CD4-positive, CD25-positive, alpha-beta regulatory T cell (primary cell): ENCODE measurements at places on chromosomes 3 and 15. TPM values are rescaled to one million over a fixed set of nuclear protein-coding genes. Genes with fewer than 3 reads are reported as not detected.
A peak's percentile ranks its signal among the peaks of the same experiment; 100 is the strongest.

The RASA2 gene
- total RNA-seq = 93.5 TPM

The DGKG gene
- total RNA-seq = 0.81 TPM

The AGTR1 gene
- total RNA-seq = not detected

The MESD gene
- total RNA-seq = 18.4 TPM

DNA sequence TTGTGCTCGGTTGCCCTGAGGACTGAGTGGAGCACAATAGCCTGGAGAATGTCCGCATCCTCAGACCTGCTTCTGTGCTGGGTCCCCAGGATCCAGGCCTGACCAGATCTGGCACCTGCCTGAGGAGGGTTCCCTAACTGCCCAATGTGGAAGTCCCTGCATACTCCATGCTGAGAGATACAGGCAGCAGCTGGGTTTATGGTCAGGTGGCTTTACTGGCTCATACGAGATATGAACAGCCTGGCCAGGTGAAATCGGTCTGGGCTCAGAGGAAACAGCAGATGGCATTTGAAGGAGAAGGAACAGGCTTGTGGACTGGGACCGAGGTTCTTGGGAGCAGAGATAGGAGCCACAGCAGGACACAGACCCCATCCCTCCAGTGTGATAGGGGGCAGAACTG, 18.2 kb upstream of the KIF23 start:
- H3K36me3 ChIP-seq = no peaks in the 10 kb centered on the region
- no peak for DNase-seq
- no peak overlapping the region for H3K27ac ChIP-seq
- no peaks in the 10 kb centered on the region for H3K27me3 ChIP-seq

GRCh38 chr3:190053919-190054672, 66.6 kb downstream of the P3H2 start:
- no peaks in the 10 kb centered on the region for H3K4me1 ChIP-seq
- no peak for DNase-seq
- no peak overlapping the region for H3K4me3 ChIP-seq
- no peaks in the 10 kb centered on the region for H3K36me3 ChIP-seq
- no peak overlapping the region for H3K27ac ChIP-seq

DNA sequence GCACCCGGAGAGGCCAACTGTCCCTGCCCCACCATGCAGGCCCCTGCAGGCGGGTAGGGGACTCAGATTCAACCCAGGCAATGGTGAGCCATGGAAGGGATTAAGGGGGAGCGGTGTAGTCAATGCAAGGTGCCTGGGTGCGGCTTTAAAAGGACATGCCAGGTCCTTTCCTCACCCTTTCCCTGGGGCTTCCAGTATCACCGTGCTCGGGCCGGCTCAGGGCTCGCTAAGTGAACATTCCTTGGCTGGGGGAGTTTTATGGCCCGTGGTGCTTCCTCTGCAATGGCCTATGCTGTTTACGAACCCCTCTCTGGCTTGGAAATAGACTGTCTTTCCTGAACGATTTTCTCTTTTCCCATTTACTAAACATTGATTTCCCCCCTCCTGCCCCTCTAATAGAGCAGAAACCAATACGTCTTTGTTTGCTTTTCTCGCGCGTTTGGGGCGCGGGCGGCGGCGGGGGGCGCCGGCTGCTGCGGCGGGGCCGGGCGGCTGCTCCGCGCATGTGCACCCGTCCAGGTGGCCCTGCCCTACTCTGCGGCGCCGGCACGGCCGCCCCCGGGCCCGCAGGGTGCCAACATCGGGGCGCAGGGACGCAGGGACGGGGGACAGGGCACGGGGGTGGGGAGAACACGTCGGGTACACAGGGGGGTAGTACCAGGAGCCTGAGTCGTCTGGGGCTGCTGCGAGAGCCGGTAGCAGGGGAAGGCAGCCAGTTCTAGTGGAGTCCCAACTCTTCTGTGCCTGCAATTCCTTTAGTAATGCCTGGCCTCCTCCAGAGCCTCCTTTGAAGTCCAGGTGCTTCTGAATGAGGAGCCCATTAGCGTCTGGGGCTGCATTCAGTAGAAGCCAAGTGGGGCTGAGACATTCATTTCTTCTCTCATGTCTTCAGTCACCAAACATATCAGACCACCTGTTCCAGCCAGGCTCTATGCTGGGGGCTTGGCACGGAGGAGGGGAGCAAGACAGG, 26.9 kb upstream of the CACNA2D2 start:
- H3K27me3 ChIP-seq = peaks cover 10% of the 10 kb centered on the region
- H3K4me3 ChIP-seq = no peak overlapping the region
- no peak for DNase-seq
- H3K4me1 ChIP-seq = no peaks in the 10 kb centered on the region
- no peak overlapping the region for H3K27ac ChIP-seq
- H3K36me3 ChIP-seq = no peaks in the 10 kb centered on the region

- no peak overlapping the region for H3K4me3 ChIP-seq
- no peaks in the 10 kb centered on the region for H3K27me3 ChIP-seq
- no peaks in the 10 kb centered on the region for H3K36me3 ChIP-seq
- H3K27ac ChIP-seq = no peak overlapping the region
- no peak for DNase-seq
Observed at GRCh38 chr3:186513386-186513785, 30.8 kb downstream of the CRYGS start.

DNA sequence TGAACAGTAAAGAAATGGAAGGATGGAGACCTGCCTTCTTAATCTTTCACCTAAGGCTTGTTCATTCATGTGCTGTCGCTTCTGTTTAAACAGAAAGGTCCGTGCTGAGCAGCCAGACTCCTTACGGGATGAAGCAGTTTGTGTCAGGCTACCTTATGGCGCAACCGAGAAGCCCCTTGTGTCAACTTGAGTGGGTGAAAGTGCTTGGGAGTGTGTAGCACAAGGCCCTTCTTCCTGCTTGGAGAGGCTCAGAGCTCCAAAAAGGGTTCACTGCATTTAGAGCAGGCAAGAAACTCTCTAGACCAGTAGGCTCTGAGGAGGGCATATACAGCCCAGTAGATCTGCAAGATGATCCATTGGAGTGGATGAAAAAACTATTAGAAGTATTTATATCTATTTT, 16.0 kb downstream of the CAPN3 start:
- no peak overlapping the region for H3K4me3 ChIP-seq
- no peaks in the 10 kb centered on the region for H3K4me1 ChIP-seq
- no peak overlapping the region for H3K27ac ChIP-seq
- H3K27me3 ChIP-seq = no peaks in the 10 kb centered on the region

GRCh38 chr15:43492673-43493601, at the start of gene TP53BP1:
Gene TP53BP1, minus strand, starts transcription at chr15:43493156. Its CDS starts 113 bp downstream, at chr15:43493043.
- peak within 1 kb of the TSS; percentile 89 for H3K27ac ChIP-seq
- H3K36me3 ChIP-seq = peaks cover 7% of the 10 kb centered on the region
- DNase-seq = peak; percentile 94
- peak within 1 kb of the TSS; percentile 90 for H3K4me3 ChIP-seq

DNA sequence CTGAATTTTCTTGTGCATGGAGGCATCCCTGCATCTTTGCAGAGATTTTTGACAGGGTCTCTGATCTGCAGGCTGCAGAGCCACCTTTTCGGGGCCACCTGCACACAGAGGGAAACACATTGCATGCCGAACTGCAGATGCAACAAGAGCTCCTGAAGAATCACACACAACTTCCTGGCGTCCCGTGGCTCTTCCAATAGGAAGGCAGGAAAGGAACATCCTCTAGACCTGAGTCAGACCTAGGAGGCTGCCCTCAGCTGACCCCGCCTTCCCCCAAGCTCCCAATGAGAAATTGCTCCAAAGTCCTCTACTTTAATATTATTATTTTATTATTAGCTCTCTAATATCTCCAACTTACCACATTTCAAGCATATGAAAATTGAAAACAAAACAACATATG, 213.2 kb upstream of the ARRDC4 start:
- no peak overlapping the region for H3K27ac ChIP-seq
- no peak overlapping the region for H3K4me3 ChIP-seq
- DNase-seq = no peak
- no peaks in the 10 kb centered on the region for H3K27me3 ChIP-seq
- H3K36me3 ChIP-seq = no peaks in the 10 kb centered on the region
